ENCODE measurements at places on chromosomes 16 and 17.
A peak's percentile ranks its signal among the peaks of the same experiment; 100 is the strongest.

- DNase-seq, result no peak
- H3K4me1 ChIP-seq, result peaks cover 14% of the 10 kb centered on the region
- no peak overlapping the region for H3K4me3 ChIP-seq
- peaks cover 27% of the 10 kb centered on the region for H3K27me3 ChIP-seq
- H3K36me3 ChIP-seq, result no peaks in the 10 kb centered on the region
Observed at GRCh38 chr16:21666772-21667171, 3.0 kb downstream of the OTOA start.

- no peak overlapping the region for H3K4me3 ChIP-seq
- DNase-seq, result no peak
- H3K36me3 ChIP-seq, result peaks cover 3% of the 10 kb centered on the region
- no peak overlapping the region for H3K27ac ChIP-seq
- H3K27me3 ChIP-seq, result no peaks in the 10 kb centered on the region
- no peaks in the 10 kb centered on the region for H3K4me1 ChIP-seq
Observed at GRCh38 chr16:22710326-22710725, 103.6 kb upstream of the HS3ST2 start.

DNA sequence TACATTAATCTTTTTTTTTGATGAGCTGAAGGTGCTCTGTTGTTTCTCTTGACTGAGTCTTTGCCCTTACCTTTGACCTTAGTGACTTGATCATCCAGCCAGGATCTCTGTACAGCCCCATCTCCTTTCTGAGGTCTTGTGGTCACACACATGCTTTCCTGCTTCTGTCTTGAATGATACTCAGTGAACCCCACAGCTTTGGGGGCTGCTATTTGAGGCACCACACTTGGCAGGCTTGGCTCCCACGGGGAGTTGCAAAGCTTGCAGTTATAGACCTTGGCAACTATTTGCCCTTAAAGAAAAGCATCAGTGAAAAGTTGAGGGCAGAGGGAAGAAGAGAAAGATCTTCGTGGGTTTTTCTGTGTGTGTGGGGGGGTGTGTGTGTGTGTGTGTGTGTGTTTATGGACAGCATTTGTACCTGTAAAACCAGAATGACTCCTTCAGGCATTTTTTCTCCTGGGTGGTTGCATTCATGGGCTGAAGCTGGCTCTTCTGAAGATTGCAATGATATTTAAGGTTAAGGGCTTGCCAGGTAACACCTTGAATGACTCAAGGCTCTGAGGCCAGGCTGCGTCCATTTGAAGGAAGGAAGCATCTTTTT, 101.6 kb downstream of the MSI2 start:
- H3K27me3 ChIP-seq, result no peaks in the 10 kb centered on the region
- peak; percentile 12 for DNase-seq
- peak overlapping the region; percentile 9 for H3K27ac ChIP-seq
- H3K36me3 ChIP-seq, result peaks cover 4% of the 10 kb centered on the region

GRCh38 chr17:77481476-77482374, 341.0 kb downstream of the SEC14L1 start:
- H3K4me3 ChIP-seq, result no peak overlapping the region
- peaks cover 36% of the 10 kb centered on the region for H3K4me1 ChIP-seq
- H3K27me3 ChIP-seq, result no peaks in the 10 kb centered on the region
- DNase-seq, result no peak

DNA sequence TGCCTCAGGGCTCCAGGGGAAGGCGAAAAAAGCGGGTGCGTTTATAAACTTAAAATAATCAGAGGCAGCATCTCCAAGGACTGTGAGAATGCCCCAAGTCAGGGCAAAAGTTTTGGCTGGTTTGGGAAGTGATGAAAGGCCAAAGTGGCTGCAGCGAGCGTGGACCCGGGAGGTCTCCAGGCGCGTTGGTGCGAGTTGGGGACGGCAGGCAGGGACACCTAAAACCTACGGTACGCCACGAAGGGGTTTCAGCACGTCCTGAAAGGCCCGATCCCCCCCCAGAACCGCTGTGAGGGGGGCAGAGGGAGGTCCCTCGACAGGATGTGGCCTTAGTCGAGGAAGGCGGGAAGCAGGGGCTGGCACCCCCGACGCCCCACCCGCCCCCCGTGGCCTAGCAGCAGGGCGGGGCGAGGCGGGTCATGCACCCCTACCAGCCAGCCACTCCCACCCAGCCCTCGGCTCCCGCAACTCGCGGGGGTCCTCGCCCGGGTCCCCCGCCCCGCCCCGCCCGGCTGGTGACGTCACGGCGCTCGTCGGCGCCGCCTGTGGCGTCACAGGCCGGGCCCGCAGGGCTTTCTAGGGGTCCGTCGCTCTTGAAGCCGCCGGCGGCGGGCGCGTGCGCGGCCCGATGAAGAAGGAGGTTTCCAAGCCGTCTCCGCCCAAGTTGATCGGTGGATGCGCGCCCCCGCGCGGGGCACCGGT, at the start of gene MYCBPAP:
Gene MYCBPAP (plus strand): TSS at position 569 of the 702 bp plus-strand sequence. CDS start 236 bp downstream, outside the sequence.
- H3K36me3 ChIP-seq, result no peaks in the 10 kb centered on the region
- H3K4me1 ChIP-seq, result peaks cover 66% of the 10 kb centered on the region
- DNase-seq, result peak; percentile 91
- H3K4me3 ChIP-seq, result peak within 1 kb of the TSS; percentile 93
- no peaks in the 10 kb centered on the region for H3K27me3 ChIP-seq

DNA sequence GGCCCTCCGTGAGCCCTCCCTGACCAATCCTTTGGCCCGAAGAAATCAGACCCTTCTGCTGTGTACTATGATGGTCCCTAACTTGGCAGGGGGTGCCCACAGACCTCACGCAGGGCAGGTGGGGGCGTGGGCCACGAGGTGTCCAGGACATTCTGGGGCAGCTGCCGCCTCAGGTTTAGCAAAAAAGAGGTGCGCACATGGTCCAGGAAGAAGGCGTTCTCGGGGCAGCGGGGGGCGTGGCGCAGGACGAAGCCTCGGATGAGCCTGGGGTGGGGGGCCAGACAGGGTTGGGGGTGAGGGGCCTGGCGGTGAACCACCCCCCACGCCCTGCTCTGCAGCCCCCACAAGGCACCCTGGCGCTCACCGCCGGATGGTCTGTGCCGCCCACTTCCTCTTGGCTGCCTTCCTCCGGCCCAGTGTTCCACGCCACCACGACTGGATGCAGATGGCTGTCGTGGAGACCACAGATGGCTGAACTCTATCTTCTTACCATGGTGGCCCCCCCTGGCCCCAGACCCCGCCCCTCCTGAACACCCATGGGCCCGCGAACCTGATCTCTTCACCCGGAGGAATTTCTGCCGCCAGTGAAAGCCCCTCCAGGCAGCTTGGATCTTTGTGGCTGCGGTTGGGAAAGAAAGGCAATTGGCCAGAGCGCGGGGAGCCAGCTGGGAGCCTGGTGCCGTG, 14.2 kb upstream of the CRK start:
- DNase-seq, result no peak
- H3K27me3 ChIP-seq, result peaks cover 11% of the 10 kb centered on the region
- H3K36me3 ChIP-seq, result peaks cover 2% of the 10 kb centered on the region
- no peak overlapping the region for H3K27ac ChIP-seq
- no peak overlapping the region for H3K4me3 ChIP-seq

DNA sequence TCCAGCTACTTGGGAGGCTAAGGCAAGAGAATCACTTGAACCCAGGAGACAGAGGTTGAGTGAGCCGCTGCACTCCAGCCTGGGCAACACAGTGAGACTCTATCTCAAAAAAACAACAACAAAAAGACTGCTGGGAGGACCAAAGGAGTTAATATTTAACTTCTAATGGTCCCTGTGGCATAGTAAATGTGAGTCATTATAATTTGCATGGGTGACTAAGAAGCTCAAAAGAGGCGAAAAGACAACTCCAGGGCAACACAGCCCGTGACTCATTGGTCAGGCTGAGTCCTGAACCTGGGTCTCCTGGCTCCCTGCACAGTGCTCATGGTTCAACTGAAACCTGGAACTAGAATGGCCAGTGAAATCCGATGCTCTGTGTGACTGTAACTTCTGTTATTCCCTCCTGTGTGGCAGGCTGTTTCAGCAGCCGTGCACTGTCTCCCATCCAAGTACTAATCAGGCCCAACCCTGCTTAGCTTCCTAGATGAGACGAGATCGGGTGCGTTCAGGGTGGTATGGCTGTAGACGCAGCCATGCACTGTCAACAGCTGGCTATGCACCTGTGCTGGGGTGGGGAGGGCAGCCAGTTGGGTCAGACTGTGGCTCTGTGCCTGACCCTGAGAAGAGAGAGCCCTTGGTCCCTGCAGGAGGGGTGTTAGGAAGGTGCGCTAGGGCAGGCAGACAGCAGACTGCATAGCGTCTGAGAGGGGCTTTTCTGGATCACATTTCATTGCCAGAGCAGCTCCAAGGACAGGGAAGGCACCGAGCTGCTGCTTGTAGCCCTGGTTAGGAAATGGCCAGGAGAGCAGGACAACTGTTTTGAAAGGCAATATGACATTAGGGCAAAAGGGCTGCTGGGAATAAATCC, 14.5 kb upstream of the GPRC5C start:
- no peak overlapping the region for H3K4me3 ChIP-seq
- H3K4me1 ChIP-seq, result peaks cover 8% of the 10 kb centered on the region
- no peaks in the 10 kb centered on the region for H3K36me3 ChIP-seq
- H3K27me3 ChIP-seq, result peaks cover 8% of the 10 kb centered on the region

DNA sequence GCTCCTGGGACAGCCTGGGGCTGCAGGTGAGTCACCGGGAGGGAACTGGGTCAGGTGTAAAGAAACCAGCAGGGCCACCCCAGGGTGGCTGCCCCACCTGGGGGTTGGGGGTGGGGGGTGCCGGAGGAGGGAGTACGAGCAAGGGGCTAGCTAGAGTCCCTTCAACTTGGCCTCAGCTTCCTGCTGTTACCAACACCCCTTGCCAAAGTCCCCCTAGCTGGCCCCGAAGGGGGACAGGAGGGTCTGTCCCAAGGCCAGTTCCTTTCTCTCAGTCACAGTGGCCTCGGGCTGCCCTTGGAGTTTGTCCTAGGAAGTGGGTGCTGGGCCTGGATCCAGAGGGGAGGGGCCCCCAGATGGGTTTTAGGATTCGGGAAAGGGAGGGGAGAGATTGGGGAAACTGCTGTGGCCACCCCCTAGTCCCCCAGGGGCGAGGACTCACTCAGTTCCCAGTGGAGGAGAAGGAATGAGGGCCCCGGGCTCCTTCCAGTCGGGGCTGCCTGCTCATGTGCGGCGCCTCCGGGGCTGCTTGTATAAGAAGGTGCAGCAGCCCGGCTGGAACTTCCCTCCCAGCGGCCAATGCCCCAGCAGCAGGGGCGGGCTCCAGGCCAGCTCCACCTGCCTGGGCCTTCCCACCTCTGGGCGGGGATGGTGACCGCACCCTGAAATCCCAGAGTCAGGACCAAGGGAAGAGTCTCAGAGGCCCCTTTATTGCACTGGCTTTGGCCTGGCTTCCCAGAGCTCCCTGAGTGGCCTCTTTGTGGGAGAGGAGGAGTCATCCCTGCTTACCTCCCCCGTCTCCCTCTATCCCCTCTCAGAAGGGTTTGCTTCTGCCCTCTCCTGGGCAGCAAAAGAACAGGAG, 7.3 kb downstream of the ARHGAP27 start:
- peaks cover 14% of the 10 kb centered on the region for H3K4me1 ChIP-seq
- no peaks in the 10 kb centered on the region for H3K36me3 ChIP-seq
- no peaks in the 10 kb centered on the region for H3K27me3 ChIP-seq
- H3K4me3 ChIP-seq, result no peak overlapping the region
- DNase-seq, result no peak
- H3K27ac ChIP-seq, result no peak overlapping the region

GRCh38 chr17:30534938-30535921, 58.0 kb downstream of the GOSR1 start:
- no peak overlapping the region for H3K4me3 ChIP-seq
- no peak for DNase-seq
- no peaks in the 10 kb centered on the region for H3K4me1 ChIP-seq

Measured in activated T-cell treated with anti-CD3 and anti-CD28 coated beads, Interleukin-2, amount 50 U/mL, for 72 hours (primary cell).